ENCODE measurements at places on chromosomes 4 and X.

DNA sequence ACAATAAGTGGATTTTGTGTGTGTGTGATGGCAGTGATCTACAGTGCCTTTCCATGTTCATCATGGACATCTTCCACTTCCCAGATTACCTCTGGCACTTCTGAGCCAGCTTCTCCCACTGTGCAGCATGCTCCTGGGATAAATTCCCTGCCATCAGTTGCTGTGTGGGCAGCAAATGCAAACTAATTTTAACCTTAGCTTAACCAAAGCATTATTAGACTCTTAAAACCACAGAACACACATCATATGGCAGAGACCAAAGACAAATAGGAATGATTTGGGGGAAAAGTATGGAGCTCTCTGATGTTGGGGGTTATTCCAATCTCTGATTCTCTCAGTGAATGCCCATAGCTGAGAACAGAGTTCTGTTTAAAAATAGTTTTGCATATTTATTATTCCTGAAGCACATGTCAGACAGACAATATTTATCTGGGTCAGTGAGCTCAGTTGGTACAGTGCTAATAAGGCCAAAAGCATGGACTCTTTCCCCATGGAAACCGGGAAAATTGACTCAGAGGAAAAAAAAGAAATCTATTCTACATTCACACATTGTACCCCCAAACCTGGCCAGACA, 567.4 kb downstream of the IQCM start:
- no peak for DNase-seq

- no peak for DNase-seq
Observed at GRCh38 chr4:6935965-6936364, 26.3 kb downstream of the TBC1D14 start.

DNA sequence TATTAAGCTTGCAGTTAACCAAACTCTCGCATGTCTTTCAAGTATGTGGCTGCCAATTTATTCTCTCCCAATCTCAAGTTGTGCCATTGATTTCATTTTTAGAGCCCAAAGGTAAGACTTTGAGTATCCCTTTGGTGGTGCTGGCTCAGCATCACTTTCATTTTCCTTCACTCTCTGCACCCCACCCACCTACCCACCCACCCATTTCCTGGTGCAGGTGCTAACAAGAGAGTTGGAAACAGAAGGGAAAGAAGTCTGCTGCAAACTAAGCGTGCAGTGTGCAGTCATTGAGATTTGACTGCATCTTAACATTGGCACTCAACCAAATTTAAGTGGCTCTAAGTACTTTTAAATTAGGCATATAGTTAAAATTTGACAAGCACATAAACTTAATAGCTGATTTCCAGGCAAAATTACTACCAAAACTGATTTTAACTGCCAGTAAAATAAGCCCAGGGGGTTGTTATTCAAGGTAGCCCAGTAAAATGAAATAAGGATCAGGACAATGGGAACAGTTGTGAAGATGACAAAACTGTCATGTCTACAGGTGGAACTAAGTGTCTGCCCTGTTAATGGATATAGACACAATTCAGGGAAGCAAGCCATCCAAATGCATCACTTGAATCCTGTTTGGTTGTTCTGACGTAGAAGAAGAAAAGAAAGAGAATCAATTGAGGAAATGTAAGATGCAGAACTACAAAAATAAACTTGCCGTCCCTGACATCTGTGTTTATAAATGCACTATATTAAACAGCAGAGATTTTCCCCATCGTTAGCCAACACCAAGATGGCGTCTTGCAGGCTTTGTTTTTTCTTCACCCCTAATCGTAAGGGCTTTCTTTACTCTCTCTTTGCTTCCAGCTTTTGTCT, 184.2 kb downstream of the KDR start:
- no peak for DNase-seq

DNA sequence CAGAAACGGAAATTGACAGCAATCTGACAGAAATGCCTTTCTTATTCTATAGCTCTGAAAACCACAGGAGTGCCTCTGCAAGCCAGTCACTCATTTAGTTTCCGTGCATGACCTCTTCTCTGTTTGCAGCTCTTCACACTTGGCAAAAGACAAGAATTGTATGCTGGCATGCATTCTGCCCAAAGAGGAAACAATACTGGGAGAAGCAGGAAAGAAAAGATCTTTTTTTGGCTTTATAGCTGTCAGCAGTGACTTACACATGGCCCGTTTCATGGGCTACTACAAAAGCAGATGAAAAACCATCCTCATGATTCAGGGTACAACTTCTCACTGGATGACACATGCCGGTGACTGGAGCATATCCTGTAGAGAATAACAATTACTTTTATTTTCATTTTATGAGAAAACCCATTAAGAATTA, 249.4 kb downstream of the ADAMTS3 start:
- no peak for DNase-seq

- DNase-seq: no peak
Observed at GRCh38 chr4:149187726-149188125, 627.9 kb downstream of the IQCM start.

DNA sequence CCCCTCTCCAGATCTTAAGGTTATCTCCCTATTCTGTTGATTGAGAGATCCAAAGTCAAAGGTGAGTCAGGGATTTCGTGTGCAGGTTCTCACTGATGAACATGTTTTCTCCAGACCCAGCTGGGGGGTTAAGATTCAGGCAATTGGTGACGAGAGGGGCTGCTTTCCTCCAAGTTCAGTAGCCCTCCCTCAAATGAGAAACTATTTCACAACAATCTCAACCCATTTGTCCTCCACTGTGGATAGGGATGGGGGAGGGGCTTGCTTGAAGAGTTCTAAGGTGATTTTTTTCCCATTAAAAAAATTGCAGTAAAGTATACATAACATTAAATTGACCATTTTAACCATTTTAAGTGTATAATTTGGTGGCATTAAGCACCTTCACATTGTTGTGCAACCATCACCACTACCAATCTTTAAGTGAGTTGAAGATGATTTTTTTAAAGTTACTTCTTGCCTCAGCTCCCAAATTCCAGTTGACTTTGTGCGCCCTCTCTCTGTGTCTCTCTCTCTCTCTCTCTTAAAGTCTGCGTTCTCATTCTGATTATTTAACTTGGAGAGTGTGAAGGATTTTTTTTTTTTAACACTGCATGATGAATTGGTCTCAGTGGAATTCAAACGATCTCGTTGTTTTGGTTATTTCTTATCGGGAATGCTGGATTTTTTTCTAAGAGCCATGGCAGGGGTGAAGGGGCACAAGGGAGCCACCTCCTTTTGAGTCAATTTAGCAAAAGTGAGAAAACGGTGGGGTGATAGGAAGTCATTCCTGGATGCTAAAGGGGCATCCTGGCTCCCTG, 175.9 kb downstream of the SHROOM3 start:
- DNase-seq: no peak

DNA sequence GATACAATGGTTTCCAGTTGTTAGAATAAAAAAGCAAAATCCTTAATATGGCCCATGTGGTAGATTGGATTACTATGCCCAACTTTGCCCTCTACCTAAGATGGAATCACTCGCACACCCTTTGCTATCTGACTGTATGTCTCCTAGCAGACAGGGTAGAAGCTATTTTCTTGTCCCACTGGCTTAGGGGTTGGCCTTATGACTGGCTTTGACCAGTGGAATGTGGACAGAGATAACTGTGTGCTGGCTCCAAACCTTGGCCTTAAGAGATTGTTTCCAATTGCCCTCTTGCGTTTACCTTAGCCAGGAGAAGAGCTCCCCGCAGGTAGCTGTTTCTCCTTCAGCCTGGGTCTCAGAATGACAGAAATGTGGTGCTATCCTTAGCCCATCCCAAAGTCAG, 355.9 kb downstream of the BCOR start:
- DNase-seq: no peak

GRCh38 chr4:113404167-113404571, 354.7 kb downstream of the ANK2 start:
- no peak for DNase-seq

DNA sequence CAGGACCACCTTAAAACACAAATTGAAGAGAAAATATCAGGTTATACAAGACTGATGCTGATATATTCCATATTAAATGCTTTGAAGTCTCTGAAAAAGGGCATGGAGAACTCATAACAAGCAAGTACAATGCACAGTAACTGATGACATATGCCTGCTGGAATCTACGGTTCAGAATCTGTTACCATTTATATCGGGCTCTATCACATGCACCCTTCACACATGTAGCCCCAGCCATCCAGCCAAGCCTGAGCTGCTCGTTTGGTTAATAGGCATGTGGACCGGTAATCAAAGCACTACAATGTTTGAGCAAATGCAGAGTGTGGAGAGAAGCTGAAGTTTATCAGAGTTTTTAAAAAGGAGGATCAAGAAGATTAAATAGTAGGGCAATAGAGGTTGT, 11.8 kb downstream of the COMMD8 start:
- no peak for DNase-seq

DNA sequence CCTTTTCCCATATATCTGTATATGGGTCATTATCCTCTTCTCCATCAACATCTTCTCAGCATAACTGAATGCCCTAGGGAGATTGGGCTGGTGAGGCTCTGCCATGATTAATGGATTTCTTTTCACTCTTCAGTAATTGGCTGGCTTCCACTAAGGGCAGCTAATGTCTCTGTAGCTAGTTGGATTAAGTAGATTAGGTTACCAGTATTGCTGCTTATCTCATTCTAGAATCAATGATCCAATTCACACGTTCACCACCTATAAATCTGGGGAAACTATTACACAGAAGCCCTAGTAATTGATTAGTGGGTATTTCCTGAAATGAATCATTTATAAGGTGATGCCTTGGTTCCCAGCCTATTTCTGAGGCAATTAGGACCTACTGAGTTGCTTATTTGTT, 94.8 kb downstream of the KDR start:
- DNase-seq: no peak

DNA sequence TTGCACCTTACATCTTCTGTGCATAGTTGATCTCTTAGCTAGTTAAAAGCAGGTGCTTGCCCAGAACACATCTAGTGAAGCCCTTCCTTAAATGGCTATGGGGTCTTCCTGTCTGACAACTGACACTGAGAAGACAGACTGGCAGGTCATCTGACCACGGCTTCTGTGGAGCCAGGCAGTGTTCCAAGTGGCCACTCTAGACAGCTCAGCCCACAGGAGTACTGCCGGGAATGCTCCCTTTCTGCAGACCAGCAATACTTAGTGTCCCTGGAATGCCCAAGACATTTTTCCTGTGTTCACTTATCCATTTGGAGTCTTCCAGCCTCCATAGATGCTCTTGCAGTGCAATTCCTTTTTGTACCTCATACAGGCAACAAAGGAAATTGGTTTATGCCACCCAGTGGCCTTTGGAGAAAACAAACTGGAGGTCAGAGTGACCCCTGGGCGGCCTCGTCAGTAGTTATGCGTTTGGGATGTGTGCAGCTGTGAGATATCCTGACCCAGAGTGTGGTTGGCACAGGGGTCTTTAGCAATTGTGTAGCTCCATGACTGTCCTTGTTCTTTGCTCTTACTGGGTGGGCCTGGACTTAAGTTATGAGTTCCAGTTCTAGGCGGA, 335.5 kb downstream of the ARHGAP10 start:
- no peak for DNase-seq

DNA sequence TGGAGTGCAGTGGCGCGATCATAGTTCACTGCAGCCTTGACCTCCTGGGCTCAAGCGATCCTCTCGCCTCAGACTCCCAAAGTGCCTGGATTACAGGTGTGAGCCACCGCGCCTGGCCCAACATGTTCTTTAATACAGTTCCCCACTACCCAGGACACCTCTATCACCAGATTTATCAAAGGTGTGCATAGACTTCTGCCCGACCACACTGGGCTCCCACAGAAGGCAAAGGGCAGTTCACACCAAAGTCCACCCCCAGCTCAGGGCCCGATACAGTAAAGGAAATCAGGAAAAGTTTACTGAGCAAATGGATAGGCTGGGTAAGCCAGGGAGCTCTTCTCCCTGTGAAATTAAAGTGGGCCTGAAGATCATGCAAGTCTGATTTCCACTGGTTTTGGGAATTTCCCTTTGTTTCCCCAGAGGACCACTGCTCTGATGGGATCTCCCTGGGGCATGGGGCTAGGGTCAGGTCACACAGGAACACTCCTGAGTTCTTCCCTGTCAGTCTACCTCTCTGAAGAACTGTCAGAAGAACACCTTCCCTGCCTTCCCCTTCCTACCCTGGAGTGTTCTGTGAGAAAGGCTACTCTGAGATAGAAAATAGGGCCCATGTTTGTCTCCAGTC, 17.7 kb upstream of the PIM2 start:
- no peak for DNase-seq

- no peak for DNase-seq
Observed at GRCh38 chr4:66246643-66247042, 576.4 kb upstream of the EPHA5 start.

DNA sequence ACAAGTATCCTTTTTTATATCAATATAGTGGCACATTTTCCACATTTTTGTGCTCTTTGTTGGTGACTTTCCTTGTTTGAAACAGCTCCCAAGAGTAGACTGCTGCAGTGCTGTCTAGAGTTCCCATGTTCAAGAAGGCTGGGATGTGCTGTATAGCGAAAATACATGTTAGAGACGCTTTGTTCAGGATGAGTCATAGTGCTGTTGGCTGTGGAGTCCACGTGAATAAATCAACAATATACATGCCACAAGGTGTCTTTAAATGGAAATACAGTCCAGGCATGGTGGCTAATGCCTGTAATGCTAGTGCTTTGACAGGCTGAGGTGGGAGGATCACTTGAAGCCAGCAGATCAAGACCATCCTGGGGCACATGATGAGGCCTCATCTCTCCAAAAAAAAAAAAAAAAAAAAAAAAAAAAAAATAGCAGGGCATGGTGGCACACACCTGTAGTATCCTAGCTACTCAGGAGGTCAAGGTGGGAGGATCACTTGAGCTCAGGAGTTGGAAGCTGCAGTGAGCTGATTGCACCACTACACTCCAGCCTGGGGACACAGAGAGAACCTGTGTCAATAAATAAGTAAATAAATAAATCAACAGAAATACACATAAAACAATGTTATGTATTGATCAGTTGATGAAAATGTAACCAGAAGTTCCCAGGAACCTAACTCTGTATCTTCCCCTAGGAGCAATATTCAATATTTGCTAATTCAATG, 256.8 kb upstream of the STS start:
- no peak for DNase-seq

DNA sequence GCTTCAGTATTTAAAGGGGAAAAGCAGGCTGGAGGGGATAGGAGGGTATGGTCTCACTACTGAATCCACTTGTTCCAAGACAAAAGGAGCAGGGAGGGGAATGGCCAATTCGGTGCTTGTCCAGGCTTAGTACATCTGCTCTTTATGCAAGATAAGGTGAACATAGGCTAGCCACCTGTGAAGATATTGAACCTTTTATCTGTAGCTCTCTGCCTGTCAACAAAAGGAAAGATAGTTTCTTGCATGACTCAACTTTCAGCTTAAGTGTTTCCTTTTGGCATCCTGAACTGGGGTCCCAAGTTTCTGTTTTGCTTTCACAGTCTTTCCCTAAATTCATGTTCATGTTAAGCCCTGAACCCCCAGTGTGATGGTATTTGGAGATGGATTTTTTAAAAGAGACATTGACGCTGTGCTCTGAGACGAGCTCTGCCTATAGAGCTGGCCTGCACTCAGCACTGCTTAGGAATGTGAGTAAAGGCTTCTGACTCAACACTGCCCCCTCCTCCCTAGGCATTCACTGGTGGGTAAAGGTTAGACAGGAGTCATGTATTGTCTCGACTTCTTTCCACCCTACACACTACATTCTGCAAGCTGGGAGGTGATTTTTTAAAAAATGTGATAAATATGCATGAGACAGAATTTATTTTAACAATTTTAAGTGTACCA, 28.2 kb downstream of the FAM149A start:
- no peak for DNase-seq

Measured in iPS DF 19.7 (cell line).